Keratinocyte (primary cell): ENCODE measurements at places on chromosomes 3 and 15.

DNA sequence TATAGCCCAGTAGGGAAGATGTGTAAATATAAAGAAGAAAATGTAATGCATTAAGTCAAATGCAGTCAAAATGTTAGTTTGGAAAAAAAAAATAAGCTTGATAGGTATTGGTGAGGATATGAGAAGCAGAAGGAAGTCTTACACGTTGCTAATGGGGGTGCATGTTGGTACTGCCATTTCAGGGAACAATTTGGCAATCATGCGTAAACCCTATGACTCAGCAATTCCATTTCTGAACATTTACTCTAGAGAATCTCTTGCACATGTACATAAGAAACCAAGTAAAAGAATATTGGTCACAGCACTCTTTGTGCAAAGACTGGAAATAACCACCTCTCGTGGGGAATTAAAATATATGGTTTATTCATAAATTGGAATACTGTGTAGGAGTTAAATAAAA, 35.5 kb upstream of the TIMP4 start:
- DNase-seq, result peak; percentile 55

- DNase-seq, result no peak
Measured at GRCh38 chr3:148881286-148881685, 16.2 kb downstream of the CPA3 start.

DNA sequence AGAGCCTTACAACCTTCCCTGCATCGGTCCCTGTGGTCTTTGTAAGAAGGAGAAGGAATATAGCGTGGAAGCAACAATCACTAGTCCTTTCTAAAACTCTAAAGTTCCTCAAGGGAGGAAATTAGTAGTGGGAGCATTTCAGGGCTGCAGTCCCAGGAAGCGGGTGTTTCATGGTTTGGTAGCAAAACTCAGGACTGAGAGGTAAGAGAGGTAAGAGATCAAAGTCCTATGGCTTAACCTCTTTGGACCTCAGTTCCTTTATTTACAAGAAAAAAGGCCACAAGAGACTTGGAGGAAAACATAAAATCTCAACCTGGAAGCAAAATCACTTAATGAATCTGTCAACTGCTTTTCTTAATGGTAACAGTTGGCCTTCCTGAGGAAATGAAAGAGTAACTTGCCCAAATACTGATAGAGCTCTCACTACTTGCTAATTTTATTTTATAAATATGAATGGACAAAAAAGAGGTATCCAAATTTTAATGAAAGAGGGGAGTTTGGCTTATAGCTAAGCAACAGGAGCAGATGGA, 14.3 kb downstream of the LRRC28 start:
- DNase-seq, result no peak

DNA sequence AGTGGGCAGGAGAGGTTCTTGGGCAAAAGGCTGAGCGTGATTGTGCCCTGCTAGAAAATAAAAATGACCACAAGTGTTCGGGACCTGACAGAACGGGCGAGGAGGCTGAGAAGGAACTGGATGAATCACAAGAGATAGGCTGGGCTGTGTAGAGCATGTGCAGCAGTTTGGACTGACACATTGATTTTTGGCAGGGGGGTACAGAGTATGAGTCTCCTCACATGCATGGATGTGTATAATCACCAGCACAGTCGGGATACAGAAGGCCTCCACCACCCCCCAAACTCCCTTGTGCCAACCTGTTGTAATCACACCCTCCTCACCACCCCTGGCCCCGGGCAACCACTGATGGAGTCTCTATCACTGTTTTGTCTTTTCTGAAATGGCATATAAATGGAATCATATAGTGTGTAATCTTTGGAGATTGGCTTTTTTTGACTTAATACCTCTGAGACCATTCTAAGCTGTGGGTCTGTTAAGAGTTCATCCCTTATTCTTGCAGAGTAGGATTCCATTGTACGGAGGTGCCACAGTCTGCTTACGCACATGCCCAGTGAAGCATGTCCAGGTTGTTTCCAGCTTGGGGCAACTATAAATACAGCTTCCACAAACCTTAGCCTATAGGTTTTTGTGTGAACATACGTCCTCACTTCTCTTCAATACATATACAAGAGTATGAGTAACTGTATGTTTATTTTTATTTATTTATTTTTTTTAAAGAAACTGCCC, 438.8 kb downstream of the FOXP1 start:
- DNase-seq, result no peak

DNA sequence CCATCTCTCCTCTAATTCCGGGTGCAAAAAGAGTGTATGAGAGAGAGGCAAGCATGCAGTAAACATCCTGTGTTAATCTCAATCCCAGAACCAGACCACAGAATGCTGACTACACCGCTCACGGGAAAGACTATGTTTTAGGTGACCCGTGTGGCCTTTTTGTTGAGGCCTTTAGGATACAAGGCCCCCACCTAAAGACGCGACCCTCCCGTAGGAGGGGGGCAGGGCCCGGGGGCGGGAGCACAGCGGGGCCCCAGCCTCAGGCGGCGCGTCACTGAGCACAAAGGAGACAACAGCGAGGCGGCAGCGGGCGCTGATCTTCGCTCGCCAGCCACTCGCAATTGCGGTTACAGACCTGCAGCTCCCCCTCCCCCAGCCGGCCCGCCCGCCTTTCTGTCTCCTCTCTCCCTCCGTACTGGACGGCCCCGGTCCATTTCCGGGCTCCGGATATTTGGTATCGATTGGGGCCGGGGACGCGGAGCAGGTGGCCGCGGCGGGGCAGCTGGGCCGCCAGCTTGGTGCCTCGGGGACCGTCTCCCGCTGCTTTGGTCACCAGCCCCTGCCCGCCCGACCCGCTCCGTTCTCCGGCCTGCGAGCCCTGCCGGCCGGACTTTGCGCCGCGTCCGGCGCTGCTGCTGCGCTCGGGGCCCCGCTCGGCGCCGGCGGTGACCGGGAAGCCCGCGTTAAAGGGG, at the start of gene CCDC50:
Gene CCDC50 (plus strand): TSS at position 433 of the 692 bp plus-strand sequence. CDS start 281 bp downstream, outside the sequence.
- no peak for DNase-seq

GRCh38 chr3:165725296-165725695, 111.9 kb downstream of the BCHE start:
- DNase-seq, result no peak

DNA sequence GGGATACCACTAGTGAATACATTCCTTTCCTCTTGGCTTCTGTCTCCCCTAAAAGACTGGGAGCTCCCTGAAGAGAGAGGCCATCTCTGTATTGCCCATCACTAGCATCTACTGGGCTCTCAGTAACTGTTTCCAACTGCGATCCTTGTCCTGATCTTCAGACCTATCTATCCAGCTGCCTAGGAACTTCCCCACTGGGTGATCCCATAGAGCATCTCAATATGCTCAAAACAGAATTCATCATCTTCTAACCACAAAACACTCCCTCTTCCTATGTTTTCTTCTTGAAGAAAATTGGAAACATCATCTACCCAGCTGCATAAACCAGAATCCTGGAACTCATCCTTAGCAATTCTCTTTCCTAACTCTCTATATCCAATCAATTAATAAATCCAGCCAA, 54.6 kb downstream of the PLD1 start:
- no peak for DNase-seq

DNA sequence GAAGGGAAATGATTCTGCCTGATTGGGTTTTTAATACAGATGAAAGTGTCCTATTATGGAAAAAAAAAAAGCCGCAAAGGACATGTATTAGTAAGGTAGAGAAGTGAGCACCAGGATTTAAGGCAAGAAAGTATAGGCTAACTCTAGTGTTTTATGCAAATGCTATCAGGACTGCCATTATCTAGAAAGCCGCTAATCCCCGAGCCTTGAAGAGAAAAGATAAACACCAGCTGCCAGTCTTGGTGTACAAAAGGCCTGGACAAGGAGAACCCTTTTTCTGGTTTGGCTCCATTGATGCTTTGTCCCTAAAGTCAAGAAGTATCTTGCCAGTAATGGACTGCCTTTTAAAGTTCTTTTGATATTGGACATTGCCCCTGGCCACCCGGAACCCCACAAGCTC, 8.6 kb upstream of the TRIM59 start:
- no peak for DNase-seq
